Gastrocnemius medialis (tissue), 4 donors: ENCODE measurements at places on chromosomes 13 and 19. TPM values are rescaled to one million over a fixed set of nuclear protein-coding genes. Genes with fewer than 3 reads are reported as not detected.

GRCh38 chr13:77184455-77184854, 142.4 kb downstream of the MYCBP2 start:
- DNase-seq = no peak
- no peak overlapping the region for H3K27ac ChIP-seq
- no peaks in the 10 kb centered on the region for H3K4me1 ChIP-seq
- peaks cover 49% of the 10 kb centered on the region for H3K36me3 ChIP-seq
- H3K27me3 ChIP-seq = no peaks in the 10 kb centered on the region

DNA sequence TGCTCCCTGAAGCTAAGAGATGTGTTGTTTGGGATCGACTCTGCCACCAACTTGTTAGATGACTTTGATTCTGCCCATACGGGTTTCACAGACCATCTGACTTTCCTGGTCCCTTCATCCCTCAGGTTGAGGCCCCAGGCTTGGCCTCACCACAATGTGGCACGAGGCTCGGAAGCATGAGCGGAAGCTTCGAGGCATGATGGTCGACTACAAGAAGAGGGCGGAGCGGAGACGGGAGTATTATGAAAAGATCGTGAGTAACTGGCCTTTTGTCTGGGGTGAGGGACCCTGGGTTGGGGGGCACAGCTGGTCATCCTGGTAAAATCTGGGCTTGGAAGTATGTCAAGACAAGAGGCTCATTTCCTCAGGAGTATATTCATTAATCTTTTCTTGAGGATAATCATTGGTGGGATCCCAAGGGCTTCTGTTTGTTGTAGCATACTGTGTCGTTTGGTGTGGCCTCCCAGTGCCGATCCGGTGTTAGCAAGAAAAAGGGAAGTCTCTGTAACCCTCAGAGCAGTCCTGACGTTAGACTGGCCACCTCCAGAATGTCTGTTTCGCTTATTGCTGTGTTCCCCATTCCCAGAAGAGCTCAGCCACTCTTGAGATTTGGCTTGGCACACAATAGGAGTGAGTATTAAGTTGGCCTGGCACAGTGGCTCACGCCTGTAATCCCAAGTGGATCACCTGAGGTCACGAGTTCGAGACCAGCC, 1.4 kb downstream of the CLASRP start:
- H3K4me3 ChIP-seq = peak overlapping the region; percentile 96
- H3K27ac ChIP-seq = peak overlapping the region; percentile 90
- H3K36me3 ChIP-seq = no peaks in the 10 kb centered on the region

- no peaks in the 10 kb centered on the region for H3K36me3 ChIP-seq
- no peak overlapping the region for H3K4me3 ChIP-seq
- no peaks in the 10 kb centered on the region for H3K27me3 ChIP-seq
- H3K4me1 ChIP-seq = peaks cover 9% of the 10 kb centered on the region
- no peak for DNase-seq
Measured at GRCh38 chr13:108276060-108276459, 6.5 kb downstream of the TNFSF13B start.

DNA sequence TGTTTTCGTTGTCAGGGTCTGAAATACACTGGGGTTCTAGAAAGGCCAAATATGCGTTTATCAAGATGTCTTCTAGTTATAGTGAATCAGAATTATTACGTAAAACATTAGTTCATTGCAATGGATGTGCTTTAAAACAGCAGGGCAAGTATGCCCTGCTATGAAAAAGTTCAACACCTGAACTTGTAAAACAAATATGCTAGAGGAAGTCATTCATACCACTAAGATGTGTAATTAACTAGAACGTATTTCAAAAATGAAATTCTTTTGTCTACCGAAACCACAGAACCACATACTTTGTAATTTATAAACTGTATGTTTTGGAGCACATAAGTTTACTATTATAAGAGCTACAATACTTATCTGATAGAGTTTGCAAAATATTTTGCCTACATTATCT, 266.2 kb downstream of the KCTD12 start:
- no peak overlapping the region for H3K4me3 ChIP-seq
- no peak for DNase-seq
- H3K27me3 ChIP-seq = no peaks in the 10 kb centered on the region
- H3K36me3 ChIP-seq = no peaks in the 10 kb centered on the region

DZIP1 gene
- 3.1 TPM for total RNA-seq
